ENCODE measurements at places on chromosomes 6 and 20. TPM values are rescaled to one million over a fixed set of nuclear protein-coding genes. Genes with fewer than 3 reads are reported as not detected.

DNA sequence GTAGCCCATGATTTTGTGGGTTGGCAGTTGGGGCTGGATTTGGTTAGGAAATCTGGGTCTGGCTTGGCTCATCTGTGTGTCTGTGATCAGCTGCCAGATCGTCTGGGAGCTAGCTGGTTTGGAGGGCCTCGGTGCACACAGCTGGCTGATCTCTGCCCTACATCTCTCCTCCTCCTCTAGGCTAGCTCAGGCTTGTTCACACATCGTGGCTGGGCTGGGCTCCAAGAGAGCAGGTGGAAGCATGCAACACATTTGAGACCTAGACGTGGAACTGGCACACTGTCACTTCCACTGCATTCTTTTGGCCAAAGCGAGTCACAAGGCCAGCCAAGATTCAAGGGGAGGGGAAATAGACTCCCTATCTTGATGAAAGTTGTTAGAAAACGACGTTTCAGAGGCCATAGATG is 15.9 kb downstream of the NDUFAF5 start:
- DNase-seq: peak; percentile 76

GRCh38 chr20:36130390-36130789 is 24.1 kb upstream of the EPB41L1 start:
- no peak for DNase-seq

DNA sequence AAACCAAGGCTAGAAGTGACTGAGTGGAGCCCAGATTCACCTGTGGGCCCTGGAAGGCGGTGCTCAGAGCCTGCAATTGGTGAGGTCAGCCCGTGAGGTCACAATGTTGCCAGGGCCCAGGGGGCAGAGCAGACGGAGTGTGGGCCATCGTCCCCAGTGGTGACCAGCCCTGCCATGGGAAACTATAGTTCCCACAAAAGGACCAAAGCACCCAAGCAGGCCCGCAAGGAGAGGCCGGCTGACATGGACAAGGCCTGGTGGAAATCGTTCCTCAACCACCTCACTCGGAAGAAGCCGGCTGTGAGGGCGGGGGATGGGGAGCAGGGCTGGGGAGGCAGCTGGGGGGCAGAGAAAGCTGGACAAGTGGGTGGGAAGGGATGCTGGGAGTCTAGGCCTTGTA is at the start of gene C20orf144:
Gene C20orf144, plus strand, starts transcription at position 156 of the 400 bp plus-strand sequence. Its CDS starts 19 bp downstream, at position 175.
- no peak for DNase-seq

DNA sequence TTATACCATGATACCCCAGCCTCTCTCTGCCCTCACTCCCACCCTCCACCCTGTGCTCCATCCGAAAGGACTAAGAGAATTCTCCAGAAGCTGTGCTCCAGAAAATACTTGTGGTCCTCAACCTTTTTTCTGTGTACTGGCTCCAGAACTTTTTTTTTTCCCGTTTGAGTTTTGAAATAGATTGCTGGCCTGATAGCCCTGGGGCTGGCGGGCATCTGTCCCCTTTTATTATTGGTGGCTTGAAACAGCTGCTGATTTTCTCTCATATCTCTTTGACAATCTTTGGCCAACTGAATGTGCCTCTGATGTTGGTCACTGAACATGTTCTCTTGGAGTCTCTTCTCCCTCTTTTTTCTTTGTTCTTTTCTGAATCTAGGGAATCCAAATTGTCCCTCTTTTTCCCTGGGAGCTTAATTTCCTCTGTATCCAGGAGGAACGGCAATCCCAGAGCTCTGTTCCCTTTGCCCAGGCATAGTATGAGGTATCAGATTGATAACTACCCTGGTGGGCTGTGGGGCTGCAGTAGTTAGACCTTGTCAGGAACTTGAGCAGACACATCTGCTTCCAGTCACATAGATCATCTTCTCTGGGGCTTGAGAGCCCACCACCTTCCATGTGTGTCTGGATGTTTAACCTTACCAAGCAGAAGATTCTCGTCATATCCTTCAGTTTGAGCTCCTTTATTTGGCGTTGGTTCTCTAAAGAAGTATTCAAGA is 1.6 kb downstream of the PPARD start:
- no peak for DNase-seq

DNA sequence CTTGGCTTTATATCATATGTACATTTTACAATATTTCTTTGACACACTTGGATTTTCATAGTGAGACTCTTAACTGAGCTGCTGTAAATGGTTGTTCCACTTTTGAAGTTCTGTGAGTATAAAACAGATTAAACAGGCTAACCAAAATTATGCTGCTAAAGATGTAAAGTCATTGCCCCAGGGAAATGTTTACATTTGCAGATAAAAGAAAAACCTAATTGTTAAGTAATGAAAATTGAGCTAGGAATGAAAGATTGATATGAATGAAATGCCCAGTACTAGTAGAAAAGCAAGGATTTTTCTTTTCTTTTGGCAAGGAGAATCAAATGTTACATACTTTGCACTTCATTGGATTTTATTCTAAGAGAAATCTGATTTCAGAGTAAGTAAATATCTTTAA is 159.4 kb downstream of the IMPG1 start:
- DNase-seq: no peak

DNA sequence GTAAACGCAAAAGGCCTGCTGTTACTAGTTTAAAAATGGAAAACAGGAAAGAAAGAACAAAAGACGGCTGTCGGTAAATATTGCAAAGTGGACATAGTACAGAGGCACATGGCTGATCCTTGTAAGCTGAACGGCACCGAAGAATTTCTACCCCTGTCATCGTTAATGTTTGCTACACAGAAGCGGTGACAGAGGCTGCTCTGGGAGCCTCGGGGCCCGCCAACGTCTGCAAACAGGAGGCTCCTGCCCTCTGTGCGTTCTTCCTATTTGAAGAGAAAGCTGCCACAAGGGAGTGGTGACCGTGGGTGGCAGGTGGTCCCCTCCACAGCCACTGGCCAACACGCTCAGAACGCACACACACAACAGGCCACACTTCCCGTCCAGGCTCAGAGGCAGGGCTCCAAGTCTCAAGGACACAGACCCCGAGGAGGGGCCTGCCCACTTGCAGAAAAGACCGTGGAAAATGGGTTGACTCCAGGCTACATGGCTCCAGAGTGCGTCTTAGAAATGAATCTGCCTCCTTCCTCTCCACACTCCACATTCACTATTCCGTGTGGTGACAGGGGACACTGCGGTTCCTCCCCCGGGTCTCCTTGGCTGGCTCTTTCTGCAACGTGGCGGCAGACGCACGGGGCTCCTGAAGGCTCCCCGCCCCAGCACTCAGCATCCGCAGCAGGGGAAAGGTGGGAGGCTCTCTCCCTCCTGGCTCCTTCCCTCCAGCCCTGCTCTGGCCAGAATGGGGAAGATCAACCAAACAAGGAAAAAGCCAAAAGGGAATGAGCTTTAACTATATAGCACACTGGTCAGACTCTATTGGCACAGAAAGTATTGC is 64.5 kb downstream of the GMPR start:
- no peak for DNase-seq

EMILIN3 gene
- total RNA-seq: 8.6 TPM

NKX2-4 gene
- total RNA-seq: 0.11 TPM

KHDC1 gene
- total RNA-seq: 7.2 TPM

All from spinal cord (tissue), 10 donors.